NCI-H2081 treated with DMSO at 0.1 percent for 48 hours (cell line): ENCODE measurements at places on chromosomes 2 and 18.

GRCh38 chr18:22609642-22610041 lies 191.9 kb upstream of the CTAGE1 start:
- DNase-seq, result no peak

- no peak for DNase-seq
These were observed 86.4 kb upstream of the ID2 start for GRCh38 chr2:8595428-8595805.

GRCh38 chr2:215793747-215794595 lies 219.4 kb downstream of the MREG start:
- no peak for DNase-seq

DNA sequence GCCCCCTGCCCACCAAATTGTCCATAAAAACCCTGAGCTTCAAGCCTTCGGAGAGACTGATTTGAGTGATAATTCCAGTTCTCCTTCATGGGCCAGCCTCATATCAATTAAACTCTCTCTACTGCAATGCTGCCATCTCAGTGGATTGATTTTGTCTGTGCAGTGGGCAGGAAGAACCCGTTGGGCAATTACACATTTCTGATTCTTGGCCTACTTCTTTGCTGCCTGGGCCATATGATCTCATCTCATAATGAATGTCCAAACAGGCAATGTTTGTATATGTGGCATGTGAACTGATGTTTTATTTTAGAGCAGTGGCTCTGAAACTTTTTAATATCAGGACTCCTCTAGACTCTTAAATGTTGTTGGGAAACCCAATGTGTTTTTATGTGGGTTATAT lies 101.2 kb upstream of the SLC38A11 start:
- DNase-seq, result no peak

- no peak for DNase-seq
These were observed 22.4 kb upstream of the KCNK3 start for GRCh38 chr2:26670171-26670570.

- no peak for DNase-seq
These were observed 539.0 kb downstream of the LRP1B start for GRCh38 chr2:141591787-141592186.

GRCh38 chr2:88967844-88968243 lies 276.4 kb downstream of the RPIA start:
- DNase-seq, result no peak

DNA sequence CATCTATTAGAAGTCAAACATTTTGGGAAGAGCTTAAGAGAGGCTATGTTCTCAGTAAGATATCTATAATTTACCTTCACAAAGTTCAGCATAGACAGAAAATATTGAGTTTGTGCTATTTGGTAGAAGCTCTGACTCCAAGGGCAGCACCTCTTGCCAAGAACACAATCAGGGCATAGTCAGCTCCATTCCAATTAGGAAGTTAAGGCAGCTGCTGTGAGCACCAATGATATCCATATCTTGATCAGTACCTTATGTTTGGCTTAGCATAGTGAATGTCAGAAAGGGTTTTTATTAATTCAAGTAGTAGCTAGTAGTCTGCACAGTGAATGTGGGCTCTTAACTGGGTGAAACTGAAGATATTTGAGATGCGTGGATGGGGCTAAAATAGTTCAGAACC lies 86.4 kb upstream of the SPRED2 start:
- DNase-seq, result no peak

- no peak for DNase-seq
These were observed 50.2 kb upstream of the BIN1 start for GRCh38 chr2:127157114-127157513.
